Mesothelial cell of epicardium (in vitro differentiated cells): ENCODE measurements at places on chromosomes 1 and 21.

- DNase-seq: no peak
Observed at GRCh38 chr1:103230061-103230460, 121.7 kb upstream of the COL11A1 start.

- DNase-seq: no peak
Observed at GRCh38 chr1:67644566-67644965, 40.4 kb upstream of the GADD45A start.

DNA sequence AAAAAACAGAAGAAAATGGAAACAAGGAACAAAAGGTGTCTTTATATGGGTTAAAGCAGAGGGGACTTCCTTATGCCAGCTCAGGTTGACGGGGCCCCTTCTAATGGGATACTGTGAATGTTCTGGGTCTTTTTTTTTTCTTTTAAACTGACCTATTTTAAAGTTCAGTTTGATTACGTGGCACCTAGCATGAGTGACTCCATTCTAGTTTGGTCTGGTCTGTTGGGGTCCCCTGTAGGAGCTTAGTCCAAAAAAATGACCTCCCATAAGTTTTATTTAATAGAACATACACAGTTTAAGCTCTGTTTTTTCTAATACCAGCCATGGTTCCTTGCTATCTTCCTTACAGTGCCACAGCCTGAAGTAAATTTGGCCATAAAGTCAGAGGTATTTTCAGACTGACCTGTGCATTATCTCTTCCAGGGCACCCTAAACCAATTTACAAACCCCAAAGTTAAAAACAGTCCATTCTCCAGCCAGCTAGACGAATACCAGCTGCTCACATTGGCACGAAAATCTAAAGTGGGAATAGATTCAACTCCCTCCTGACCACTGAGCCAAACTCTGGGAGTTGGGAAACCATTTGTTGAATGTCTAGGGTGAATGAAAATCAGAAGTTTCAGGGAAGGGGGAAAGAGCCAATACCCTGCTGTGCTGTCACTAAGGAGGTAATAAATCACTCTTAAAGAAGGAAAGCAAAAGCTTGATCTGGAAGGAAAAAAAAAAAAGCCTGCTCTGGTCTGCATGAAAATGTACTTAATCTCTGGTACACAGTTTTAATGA, 42.4 kb downstream of the AKNAD1 start:
- DNase-seq: no peak

- DNase-seq: no peak
Observed at GRCh38 chr1:68938051-68938666, 441.3 kb upstream of the DEPDC1 start.
